ENCODE measurements at places on chromosomes 2 and 18.
A peak's percentile ranks its signal among the peaks of the same experiment; 100 is the strongest.

DNA sequence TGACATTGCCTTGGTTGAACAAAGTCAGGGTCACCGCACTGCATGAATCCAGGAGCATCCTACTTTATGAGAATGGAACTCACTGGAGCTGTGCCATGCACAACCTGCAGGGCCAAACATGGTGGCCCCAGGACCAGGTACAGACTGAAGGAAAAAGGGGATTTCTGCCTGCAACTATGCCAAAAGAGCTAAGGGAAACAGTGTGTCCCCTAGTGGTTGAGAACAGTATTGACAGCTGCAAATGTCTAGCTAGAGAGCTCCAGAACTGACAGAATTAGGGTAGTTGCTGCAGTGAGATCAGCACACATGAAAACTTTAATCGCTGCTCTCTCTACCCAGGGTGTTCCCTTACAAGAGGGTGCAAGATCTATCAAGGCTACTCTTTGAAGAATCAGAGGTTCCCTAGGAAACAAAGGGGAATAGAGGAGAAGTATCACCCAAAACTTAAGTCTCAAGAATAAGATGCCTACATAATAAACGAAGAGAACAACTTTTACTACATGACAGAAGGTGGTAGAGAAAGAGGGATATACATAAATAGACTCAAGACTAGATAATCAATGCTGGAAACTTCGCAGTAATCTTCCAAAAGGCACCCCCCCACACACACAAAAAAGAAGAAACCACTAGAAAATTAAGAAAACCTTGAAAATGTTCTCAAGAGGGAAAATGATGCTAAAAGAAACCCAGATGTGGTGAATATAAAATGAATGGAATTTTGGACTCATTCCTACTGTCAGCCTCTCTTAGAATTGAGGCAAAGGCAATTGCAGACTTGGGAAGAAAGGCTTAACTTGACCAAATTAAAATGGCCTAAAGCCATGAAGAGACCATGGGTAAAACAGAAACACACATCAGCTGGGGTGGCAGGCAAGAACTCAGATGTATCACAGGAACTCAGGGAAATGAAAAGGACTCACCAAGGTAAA lies 43.6 kb upstream of the IHH start:
- peak; percentile 53 for DNase-seq

DNA sequence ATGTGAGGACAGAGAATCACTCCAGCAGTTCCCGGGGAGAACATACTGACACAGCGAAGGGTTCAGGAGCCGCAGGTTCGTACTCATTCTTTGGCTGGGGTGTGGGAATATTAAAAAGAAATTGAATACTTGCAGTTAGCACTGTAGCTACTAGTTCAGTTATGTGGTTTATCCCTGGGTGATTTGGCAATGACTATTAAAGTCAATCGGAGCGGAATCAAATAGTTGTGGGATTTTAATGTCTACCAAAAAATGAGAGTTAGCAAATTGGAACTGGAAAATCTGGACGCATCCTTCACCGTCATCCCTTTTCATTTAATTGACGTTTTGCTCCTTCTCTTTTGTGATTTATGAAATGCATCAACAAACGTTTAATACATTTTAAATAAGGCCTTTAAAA lies 50.8 kb downstream of the GBX2 start:
- DNase-seq: peak; percentile 8

GRCh38 chr2:29423061-29423666 lies 307.9 kb downstream of the CLIP4 start:
- no peak for DNase-seq

DNA sequence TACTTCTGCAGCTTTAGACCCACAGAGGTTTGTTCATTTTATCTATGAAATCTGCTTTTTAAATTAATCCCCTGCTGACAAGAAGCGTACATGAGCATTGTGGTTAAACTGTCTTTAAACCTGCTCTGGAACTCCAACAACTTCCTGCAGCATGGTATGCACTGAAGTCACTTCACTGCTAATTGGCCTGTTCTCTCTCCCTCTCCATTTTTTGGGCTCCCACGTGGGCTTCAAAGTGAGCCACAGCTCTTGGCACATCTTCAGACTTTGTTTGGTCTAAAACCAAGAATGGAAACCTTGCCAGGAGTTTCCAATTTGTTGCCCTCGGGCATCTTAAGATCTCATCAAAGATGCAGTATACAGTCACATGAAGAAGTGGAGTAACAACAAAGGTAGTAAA lies 311.4 kb downstream of the LRRTM1 start:
- peak; percentile 11 for DNase-seq

DNA sequence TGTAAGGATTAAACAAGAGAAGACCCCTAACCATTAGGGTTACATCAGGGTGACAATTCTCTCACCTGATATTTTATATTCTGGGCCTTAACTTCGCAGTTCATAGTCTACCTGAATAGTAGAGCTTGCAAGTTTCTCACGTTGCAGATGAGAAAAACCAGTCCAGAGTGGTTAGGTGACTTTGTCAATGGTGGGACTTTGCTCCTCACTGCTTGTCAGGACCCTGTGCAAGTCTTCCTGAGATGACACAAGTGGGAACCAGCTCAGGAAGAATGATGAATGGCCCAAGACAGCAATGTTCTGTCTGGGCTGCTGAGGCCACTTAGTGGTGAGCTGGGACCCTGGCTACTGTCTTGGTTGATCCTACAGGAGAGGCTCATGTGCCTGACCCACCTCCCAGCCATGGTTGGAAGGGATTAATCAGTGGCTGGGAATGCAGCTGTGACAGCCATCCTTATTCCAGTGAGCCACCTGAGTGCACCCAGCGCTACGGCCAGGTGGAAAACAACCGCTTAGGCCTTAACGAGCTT lies 16.9 kb downstream of the LGALSL start:
- no peak for DNase-seq

All from astrocyte of the cerebellum (primary cell).